Mesenteric fat pad (tissue), 1 donor: ENCODE measurements at places on chromosomes 4 and X. TPM values are rescaled to one million over a fixed set of nuclear protein-coding genes. Genes with fewer than 3 reads are reported as not detected.

DNA sequence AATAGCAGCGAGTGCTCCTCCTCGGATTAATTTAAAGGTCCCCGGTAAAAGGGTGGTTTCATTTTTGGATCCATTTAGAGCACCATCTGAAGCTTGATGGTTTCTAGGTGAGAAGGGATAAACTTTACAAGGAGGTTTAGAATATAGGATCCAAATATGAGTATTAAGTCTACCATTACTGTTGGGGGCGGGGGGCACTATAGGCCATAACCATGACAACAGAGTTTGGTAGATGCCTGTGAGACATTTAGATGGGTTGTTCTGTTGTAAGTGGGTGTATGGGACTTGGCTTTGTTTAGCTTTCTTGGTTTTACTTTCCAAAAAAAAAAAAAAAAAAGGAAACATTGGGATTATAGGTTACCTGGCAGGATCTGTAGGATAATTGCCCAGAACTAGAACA is 92.7 kb downstream of the TENT5D start:
- no peak for DNase-seq

GRCh38 chr4:186150926-186151325 is 40.4 kb upstream of the CYP4V2 start:
- DNase-seq: no peak

DNA sequence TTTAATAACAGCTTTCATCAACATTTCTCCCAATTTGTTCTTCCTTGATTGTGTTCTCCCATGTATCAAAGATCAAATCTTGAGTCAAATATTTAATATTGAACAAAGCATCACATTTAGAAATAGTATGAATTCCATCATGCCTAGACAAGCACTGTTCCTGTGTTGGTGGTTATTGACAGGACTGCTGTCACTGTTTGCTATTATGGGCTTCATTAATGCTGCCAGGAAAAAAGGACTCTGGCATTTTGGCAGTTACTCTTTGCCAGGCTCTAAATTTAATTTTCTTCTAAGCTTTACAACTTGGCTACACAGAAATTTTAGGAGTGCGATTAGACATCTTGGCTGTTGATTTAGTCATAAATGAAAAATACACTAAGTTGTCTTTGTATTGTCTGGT is 295.9 kb upstream of the NRK start:
- DNase-seq: no peak

DNA sequence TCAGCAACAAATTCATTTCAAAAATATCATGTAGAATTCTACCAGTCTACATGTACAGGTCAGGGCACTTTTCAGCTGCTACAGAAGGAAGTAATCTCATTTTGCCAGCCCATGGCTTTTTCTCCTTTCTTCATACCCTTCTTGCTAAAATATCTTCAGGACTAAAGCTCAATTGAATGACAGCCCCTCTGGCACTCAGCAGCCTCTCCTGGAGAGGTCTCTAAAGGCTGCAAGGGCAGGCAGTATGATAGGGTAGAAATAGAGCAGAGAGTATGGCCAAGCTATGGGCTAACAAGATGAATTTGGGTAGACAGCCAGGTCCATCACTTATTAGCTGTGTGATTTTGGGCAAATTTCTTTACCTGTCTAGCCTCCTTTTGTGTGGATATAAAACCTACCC is 224.6 kb upstream of the RPL34 start:
- no peak for DNase-seq

DNA sequence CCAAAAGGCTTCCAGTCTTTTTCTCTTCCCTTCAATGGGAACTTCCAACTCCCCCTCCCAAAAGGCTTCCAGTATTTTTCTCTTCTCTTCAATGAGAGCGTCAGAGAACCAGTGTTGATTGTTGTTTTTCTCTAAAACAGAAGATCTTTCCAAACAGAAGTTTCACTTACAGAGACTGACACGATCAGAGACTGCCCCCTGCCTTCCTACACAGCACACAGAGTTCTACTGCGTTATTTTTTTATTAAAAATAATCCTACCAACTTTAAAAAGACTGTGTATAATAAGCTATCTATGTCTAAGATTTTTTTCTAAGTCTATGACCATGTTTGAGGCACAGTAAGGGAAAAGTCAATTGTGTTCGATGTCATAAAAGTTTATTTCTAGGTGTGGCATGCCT is 3.5 kb upstream of the HTR2C start:
- DNase-seq: no peak

DNA sequence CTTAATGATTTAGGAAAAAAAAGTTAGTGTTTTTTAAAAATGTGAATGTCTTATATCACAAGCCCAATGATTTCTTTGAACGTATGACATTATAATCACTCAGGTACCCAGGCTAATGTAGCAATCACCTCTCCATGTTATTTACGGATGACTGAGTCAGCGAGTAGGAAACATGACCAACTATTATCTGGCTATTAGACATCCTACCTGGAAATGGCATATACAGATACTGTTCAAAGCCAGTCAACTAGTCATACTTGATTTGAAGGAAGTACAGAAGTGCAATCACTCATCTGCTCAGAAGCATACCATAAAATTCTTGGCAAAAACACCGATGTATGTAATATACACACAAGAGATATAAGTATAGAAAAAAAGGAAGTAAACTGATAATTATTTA is 732.5 kb downstream of the ARAP2 start:
- no peak for DNase-seq

DNA sequence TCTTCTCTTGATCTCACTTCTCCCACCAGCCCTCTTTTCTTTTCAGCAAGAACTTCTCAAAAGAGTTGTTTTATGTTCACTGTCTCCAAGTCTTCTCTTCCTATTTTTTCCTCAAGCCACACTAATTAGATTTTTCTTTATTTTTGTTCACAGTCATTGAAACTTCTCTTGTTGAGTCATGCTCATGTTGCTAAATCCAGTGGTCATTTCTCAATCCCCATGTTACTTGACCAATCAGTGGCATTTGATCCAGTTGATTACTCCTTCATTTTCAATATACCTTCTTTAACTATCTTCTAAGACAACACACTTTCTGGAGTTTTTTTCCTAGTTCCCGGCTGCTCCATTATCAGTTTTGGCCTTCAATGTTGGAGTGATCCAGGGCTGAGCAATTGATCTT is 103.1 kb upstream of the LSM6 start:
- DNase-seq: no peak

DNA sequence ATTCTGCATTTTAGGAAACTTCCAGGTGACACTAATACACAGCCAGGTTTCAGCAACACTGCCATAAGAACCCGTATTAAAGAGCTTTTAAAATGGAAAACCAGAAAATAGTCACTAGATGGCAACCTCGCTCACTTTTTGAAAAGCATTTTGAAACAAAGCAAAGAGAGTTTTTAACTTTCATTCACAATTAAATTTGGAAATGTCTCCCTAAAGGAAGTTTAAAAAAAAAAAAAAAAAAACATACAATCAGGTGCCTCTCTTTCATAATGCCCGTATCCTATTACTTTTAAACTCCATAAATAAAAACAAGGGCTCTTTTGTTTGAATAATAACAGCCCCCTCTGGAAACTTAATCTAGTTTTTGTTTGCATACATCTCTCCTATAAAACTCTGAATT is 20.3 kb downstream of the MEPE start:
- DNase-seq: no peak

DNA sequence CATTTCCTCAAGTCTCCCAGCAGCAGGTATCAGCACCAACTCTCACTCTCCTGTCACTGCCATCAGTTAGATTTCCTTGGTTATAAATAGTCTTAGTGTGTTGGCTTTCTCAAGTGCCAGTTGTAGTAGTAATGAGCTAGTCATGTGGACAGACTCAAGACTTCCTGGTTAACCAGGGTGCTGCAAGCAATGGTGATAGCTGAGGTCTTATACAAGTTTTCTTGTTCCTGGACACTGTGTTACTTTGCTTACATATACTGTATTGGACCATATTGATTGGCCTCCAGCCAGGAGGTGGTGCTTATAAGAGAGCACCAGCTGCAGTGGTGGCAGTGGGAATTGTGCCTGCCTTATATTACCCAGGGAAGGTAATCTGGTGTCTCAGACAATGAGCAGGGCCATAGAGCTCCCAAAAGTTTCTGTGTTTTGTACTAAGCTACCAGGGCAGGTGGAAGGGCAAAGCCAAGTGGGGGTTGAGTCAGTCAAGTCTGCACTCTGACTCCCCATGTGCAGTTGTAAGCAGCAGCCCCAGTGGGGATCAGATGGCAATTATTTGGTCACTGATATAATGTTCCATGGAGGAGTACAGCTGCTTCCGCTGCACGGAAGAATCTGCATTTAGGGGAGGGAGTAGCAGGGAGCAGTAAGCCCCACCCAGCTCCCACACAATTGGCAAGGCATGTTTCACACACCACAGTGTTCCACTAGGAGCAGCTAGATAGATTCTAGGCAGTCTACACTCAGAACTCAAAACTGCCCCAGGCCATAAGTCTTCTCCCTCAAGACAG is 24.1 kb upstream of the ZDHHC15 start:
- no peak for DNase-seq

GRCh38 chr4:18937746-18938145 is 916.2 kb upstream of the LCORL start:
- no peak for DNase-seq

Gene SRP72
- 83.7 TPM for total RNA-seq

Gene TGIF2LX
- not detected for total RNA-seq

Gene FGD1
- 5.0 TPM for total RNA-seq

Gene CSAG1
- total RNA-seq: not detected

Gene NXF3
- 4.0 TPM for total RNA-seq
